Astrocyte (in vitro differentiated cells and primary cell): ENCODE measurements at places on chromosomes 2 and 18. TPM values are rescaled to one million over a fixed set of nuclear protein-coding genes. Genes with fewer than 3 reads are reported as not detected.
A peak's percentile ranks its signal among the peaks of the same experiment; 100 is the strongest.

- peaks cover 13% of the 10 kb centered on the region for H3K4me1 ChIP-seq
- H3K27me3 ChIP-seq, result peaks cover 24% of the 10 kb centered on the region
- no peak for DNase-seq
- no peaks in the 10 kb centered on the region for H3K36me3 ChIP-seq
- no peak overlapping the region for H3K27ac ChIP-seq
Measured at GRCh38 chr2:212535996-212536816, 2.4 kb downstream of the ERBB4 start.

Gene LBX2
- 0.89 and 1.0 TPM in 2 replicates for total RNA-seq

GRCh38 chr2:235278771-235279355 lies 215.0 kb upstream of the AGAP1 start:
- H3K4me3 ChIP-seq, result no peak overlapping the region
- DNase-seq, result peak; percentile 60
- no peaks in the 10 kb centered on the region for H3K36me3 ChIP-seq
- H3K27me3 ChIP-seq, result peaks cover 9% of the 10 kb centered on the region
- H3K27ac ChIP-seq, result no peak overlapping the region

Gene CDCA7
- 4.6 and 5.3 TPM in 2 replicates for total RNA-seq

Gene KIF3C
- total RNA-seq, result 37.6 and 38.7 TPM in 2 replicates

GRCh38 chr2:68715353-68716041 lies 19.1 kb upstream of the ARHGAP25 start:
- H3K27ac ChIP-seq, result no peak overlapping the region
- no peaks in the 10 kb centered on the region for H3K36me3 ChIP-seq
- no peak overlapping the region for H3K4me3 ChIP-seq
- peaks cover 3% of the 10 kb centered on the region for H3K27me3 ChIP-seq

Gene FHOD3
- 5.9 and 6.1 TPM in 2 replicates for total RNA-seq
